ENCODE measurements at places on chromosomes 7 and 10.

DNA sequence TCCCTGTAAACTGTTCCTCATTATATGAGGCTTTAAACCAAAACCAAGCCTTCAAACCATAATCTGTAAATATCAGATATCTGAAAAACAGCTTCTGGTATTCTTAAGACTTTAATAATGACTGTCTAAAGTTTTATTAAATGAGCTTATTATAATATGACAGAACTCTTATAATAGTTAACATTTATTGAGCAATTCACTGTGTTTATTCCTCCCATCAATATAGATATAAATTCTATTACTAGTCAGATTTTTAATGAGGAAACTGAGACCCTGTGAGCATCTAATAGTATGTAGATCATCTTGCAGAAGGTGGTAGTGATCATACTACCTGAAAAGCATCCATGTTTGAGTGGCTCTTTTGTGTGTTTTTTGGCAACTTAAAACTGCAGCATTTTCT lies 45.1 kb downstream of the KIF11 start:
- DNase-seq = no peak

- DNase-seq = no peak
Measured at GRCh38 chr7:28623863-28624262, 211.5 kb downstream of the CREB5 start.

DNA sequence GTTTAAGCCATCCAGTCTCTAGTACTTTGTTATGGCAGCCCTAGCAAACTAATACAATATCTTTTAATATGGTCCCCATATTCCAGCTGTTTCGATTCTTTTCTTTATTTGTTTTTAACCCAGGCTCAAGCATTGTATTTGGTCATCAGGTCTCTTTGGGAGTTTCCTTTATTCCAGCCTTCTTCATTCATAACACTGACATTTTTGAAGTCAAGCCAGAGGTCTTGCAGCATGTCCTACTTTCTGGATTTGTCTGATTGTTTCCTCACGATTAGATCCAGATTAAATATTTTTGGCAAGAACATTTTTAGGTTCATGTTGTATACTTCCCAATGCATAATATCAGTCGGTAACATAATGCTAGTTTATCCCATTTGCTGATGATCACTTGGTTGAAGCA lies 11.8 kb downstream of the SLC25A13 start:
- DNase-seq = no peak

- DNase-seq = no peak
Measured at GRCh38 chr10:114246679-114247305, 7.7 kb downstream of the VWA2 start.

- no peak for DNase-seq
Measured at GRCh38 chr7:98997846-98998245, 119.5 kb downstream of the TRRAP start.

GRCh38 chr10:22003964-22004281 lies 393 bp upstream of the DNAJC1 start:
- DNase-seq = no peak

DNA sequence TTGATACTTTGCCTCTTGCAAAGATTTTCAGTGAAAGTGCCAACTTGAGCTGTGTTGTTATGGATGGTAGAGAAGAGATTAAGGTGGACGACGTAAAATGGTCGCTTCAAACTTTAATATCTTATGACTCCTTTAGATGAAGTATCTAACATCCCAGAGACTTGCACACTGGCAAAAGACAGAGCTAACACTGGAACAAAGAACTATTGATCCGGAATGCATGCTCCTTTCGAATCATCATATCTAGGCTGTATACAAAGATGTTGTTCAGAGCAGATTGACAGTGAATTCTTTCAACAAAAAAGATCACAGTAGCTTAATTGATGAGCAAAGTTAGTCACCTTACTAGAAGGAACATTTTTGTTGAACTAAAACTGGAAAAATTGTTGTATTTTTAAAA lies 592.7 kb downstream of the NXPH1 start:
- DNase-seq = no peak

DNA sequence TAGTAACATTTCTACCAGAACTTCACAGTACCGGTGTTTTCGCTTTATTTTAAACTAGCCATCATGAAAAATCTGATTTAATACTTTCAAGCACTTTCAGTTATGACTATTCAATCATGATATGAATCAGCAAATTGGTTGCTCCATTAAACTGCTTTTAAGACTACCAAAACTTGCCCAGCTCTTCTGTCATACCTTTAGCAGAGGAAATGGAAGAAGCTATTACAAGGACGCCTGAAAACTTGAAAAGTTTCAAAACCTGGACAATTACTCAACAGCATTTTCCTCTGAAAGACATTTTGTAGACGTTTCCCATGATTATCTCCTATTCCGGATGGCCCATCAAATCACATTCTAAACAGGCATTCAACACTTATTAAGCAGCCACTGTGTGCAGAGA lies 2.0 kb downstream of the JAZF1 start:
- DNase-seq = no peak

GRCh38 chr7:67854221-67855178 lies 857.9 kb downstream of the TYW1 start:
- DNase-seq = no peak

GRCh38 chr7:158724658-158725505 lies 20.3 kb upstream of the NCAPG2 start:
- no peak for DNase-seq

GRCh38 chr7:42831718-42832522 lies 80.0 kb downstream of the C7orf25 start:
- DNase-seq = no peak

GRCh38 chr7:87635921-87636320 lies 7.7 kb downstream of the RUNDC3B start:
- no peak for DNase-seq

GRCh38 chr10:17847585-17848296 lies 38.6 kb downstream of the MRC1 start:
- DNase-seq = no peak

- DNase-seq = no peak
Measured at GRCh38 chr10:33187427-33187999, 147.0 kb downstream of the NRP1 start.

Measured in BE2C (cell line).